NCI-H460 (cell line): ENCODE measurements at places on chromosomes 3 and 15. TPM values are rescaled to one million over a fixed set of nuclear protein-coding genes. Genes with fewer than 3 reads are reported as not detected.

PDIA5 gene
- total RNA-seq = 18.7 and 19.6 TPM in 2 replicates

CRABP1 gene
- total RNA-seq = 0.25 TPM in 1 of 2 replicates, not detected in the other

RARB gene
- total RNA-seq = 5.0 and 7.1 TPM in 2 replicates

DNA sequence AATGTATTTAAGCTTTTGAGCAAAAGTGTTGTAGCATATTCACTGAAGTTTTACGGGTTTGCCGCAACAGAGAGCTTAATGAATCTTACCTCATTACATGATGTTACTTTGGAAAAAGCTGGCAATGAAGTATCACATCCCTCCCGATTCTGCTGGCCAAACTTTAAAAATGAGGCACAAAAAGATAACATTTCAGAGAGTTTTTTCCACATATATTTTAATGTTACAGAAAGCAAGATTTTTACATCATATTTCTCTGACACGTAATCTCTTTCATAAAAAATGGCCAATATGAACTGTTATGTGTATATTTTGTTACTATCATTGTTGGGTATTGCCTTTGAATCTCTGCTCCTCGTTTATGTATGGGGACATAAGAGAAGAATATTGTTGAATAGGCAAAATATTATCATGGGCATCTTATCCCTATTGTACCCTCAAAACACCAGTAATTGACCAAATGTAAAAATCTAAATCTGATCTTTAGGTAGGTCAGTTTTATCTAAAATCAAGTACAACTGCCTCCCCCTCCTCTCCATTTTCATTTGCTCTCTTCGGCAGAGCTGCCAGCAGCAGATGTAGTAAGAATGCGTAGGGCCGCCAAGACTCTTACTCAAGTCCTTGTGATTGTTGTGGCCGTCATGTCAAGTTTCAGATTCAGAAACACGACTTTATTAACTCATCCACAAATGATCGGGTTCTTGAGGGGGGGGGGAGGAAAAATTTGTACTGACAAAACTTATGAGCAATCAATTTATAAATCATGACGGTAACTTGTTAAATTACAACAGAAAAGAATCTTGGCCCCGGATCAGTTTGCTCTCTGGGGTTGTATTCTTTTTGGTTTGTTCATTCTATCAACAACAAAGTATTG is 106.7 kb upstream of the THRB start:
- DNase-seq = no peak

- no peak for DNase-seq
Measured at GRCh38 chr15:57327985-57328471, 48.3 kb upstream of the CGNL1 start.

DNA sequence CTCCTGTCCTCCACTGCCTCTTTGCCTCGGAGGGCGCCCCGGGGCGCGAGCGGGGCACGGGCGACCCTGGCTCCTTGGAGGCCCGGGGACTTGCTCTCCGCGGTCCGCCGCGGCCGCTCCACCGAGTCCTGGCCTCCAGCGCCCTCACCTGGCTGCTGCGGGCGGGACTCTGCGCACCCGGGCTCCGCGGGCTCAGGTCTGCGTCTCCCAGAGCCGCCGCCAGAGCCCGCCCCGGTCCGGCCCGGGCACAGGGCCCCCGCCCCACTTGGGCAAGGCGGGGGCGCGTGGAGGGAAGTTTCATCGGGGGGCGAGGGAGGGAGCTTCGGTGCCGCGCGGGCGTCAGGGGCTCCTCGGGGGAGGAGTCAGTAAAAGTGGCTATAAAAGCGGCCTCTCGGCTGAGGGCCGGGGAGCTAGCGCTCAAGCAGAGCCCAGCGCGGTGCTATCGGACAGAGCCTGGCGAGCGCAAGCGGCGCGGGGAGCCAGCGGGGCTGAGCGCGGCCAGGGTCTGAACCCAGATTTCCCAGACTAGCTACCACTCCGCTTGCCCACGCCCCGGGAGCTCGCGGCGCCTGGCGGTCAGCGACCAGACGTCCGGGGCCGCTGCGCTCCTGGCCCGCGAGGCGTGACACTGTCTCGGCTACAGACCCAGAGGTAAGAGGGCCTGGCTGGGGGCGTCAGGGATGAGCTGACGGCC is at the start of gene CEMIP:
Gene CEMIP (plus strand): TSS at position 407 of the 694 bp plus-strand sequence. CDS start 94,510 bp downstream, outside the sequence.
- peak; percentile 51 for DNase-seq

FAM174B gene
- 1.0 and 1.8 TPM in 2 replicates for total RNA-seq

SI gene
- not detected in 2 replicates for total RNA-seq

GRCh38 chr3:44419116-44419922 is 58.2 kb downstream of the ZNF445 start:
- no peak for DNase-seq

- DNase-seq = no peak
Measured at GRCh38 chr3:44329946-44330345, 8.6 kb upstream of the TCAIM start.

DNA sequence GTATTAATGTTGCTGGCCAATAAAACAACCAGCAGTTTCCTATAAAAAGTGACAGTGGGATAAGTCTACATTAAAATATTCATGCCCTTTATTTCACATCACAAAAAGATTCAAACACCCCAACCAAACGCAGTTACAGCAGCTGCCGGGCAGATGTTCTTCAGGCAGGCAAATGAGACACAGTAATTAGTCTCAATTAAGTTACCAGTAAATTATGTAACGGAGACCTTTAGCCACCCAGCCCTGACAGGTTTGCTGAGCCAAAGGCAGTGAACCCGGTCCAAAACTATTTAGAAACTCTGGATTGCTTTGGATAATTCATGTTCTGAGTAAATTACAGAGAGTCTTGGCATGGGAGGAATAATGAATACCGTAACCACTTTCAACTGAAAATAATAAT is 289.2 kb upstream of the LYSMD4 start:
- no peak for DNase-seq

- no peak for DNase-seq
Measured at GRCh38 chr3:102059145-102059943, 210.0 kb downstream of the NFKBIZ start.

FETUB gene
- total RNA-seq = not detected in 2 replicates

DNA sequence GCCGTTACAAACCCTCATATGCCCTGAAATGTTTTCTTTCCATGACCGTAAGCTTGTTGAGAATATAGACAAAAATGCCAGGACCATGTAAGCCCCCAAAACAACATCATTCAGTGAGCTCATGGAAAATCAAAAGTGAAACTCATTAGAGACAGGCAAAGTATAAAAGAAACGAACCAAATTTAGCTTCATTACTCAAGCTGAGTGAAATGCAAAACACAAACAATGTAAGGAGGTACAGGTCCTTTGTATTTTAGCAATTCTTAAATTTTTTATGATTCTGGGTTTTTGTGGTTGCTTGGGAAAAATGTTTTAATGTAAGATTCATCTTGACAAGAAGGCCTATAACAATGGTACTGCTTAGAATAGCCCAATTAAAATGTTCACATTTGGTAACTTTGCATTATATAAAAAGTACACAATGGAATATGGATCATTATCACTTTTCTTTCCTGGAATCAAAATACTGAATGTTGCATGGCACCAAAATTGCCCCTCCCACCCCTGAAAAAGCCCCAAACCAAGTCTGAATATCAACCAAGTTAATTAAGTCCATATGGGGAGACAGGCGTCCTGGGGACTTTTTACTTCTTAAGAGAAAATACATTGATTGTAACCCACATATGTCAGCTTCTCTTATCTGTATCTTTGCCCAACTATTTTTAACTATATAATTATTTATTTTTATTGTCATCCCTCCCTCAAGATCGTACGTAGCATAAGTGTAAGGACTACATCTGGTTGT is 247.7 kb upstream of the CDIN1 start:
- no peak for DNase-seq

- DNase-seq = no peak
Measured at GRCh38 chr15:33136353-33136752, 58.2 kb downstream of the FMN1 start.

GRCh38 chr15:52803467-52804306 is 13.6 kb upstream of the ONECUT1 start:
- DNase-seq = no peak

DNA sequence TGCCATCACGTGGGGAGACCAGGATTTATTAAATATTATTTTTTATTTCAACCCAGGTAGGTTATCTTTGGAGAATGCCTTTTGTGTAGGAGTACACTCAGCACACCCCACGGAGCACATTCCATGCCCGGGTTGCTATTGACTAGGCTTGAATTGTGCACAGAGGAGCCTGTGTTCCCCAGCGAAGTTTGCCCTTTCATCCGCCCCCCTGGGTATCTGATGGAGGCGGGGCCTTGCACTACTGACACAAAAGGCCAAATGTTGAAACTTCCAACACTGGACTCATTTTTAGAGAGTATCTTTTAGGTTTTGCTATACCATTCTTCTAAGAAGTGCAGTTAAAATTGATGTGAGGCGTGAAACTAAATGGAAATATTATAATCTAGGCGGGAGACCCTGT is 39.3 kb upstream of the PPP4R2 start:
- DNase-seq = no peak

ANKRD28 gene
- total RNA-seq = 57.4 and 58.2 TPM in 2 replicates

XCR1 gene
- total RNA-seq = not detected in 2 replicates

GPR149 gene
- total RNA-seq = not detected in 2 replicates

- no peak for DNase-seq
Measured at GRCh38 chr3:73385568-73385967, 239.2 kb downstream of the PDZRN3 start.

RETNLB gene
- not detected in 2 replicates for total RNA-seq

DNA sequence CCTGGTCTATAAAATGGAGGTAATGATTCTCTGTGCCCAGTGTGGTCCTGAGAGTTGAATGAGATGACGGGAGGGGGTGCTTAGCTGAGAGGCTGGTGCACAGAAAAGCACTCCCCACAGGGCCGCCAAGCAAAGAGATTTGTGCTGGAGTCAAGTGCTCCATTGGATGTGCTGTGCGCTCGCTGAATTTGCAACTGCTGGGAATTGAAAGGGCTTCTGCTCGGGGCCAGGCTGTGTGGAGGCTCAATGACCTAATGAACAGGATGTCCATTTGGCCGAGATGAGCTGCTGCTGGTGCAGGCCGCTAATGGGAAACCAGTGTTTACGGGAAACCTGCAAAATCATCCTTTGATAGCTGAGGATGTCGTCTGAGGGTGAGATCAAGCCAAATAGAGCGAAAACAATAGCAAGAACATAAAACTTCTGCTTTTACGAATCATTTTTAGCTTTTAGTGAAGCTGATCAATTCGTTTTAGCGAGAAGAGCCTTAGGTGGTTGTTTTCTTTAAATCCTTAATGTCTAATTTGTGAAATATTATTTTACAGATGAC is 211.7 kb downstream of the GABRG3 start:
- no peak for DNase-seq

DNA sequence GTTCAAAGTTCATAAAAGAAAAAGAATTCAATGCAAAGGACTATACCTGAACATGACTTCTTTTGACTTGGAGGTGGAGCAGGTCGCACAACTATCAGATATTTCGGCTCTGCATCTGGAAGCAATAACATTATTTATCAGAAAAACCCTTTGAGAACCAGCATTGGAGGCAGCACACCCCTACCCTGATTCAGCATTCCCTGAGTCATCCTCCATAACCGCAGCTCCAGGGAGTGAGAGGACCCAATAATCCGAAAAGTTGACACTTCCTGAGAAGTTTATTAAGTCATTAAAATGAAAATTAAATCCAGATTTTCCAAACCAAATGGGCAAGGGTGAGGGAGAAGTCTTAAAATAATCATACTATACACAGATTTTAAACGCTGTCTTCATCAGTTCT is 90.6 kb downstream of the ABI3BP start:
- no peak for DNase-seq

PLXND1 gene
- total RNA-seq = 10.4 and 13.7 TPM in 2 replicates

- no peak for DNase-seq
Measured at GRCh38 chr3:42509111-42509510, 6.7 kb downstream of the VIPR1 start.

DNA sequence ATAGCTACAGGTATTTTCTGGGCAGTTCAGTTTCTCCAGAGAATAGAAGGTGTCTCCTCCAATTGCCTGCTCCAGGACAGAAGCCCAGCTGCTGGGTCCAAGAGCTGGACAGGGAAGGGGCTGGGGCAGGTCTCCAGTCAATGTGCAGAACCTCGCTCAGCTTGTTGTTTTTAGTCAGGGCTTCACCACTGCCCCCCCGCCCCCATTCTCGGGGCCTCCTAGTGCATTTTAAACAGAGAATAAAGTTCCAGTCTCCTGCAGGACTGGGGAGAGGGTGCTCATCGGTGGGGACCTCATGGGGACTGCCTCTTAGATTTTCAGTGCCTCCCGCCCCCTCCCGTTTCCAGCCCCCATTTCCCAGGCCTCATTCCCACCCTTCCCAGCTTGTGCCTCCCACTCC is 216.6 kb downstream of the XXYLT1 start:
- DNase-seq = no peak

DNA sequence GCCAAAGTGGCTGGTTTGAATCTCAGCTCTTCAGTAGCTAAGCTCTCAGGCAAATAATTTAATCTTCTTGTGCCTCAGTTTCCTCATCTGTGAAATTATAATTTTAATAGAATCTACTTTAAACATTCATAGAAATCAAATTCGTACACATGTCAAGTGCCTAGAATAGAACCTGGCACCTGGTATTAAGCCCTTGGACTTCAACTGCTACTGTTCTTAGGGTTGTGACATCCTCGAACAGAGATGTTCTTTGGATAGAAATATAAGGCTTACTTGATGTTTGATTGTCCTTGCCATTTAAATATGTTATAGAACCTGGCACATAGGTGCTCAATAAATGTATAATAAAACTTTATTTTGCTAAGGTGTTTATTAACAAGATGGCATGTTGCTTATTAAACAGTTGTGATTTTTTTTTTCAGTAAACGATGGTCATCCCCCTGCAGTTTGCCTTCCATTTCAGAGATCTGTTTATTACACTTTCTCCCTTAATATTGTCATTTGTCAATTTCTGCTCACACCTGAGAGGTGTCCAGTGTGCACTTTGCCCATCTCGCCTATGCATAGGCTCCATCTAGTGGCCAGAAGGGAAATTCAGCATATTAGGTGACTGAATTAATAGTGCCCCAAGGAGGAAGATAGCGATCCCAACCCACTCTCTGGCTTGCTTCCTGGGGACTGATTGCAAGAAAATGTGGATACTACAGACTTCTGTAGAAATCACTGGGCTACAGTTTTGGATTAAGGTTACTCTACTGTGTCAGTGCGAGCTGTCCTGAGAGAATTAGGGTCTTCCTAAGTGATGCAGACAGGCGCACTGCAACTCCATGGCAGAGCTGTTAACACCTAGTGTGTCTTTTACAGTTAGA is 10.7 kb downstream of the IGF1R start:
- peak; percentile 59 for DNase-seq
